ENCODE measurements at places on chromosomes 6 and 20.

GRCh38 chr6:88655586-88655985 is 307.8 kb downstream of the RNGTT start:
- no peak for DNase-seq

GRCh38 chr6:133891927-133892812 is 3.3 kb downstream of the TCF21 start:
- no peak for DNase-seq

- no peak for DNase-seq
Measured at GRCh38 chr6:112116221-112116620, 28.8 kb downstream of the FAM229B start.

DNA sequence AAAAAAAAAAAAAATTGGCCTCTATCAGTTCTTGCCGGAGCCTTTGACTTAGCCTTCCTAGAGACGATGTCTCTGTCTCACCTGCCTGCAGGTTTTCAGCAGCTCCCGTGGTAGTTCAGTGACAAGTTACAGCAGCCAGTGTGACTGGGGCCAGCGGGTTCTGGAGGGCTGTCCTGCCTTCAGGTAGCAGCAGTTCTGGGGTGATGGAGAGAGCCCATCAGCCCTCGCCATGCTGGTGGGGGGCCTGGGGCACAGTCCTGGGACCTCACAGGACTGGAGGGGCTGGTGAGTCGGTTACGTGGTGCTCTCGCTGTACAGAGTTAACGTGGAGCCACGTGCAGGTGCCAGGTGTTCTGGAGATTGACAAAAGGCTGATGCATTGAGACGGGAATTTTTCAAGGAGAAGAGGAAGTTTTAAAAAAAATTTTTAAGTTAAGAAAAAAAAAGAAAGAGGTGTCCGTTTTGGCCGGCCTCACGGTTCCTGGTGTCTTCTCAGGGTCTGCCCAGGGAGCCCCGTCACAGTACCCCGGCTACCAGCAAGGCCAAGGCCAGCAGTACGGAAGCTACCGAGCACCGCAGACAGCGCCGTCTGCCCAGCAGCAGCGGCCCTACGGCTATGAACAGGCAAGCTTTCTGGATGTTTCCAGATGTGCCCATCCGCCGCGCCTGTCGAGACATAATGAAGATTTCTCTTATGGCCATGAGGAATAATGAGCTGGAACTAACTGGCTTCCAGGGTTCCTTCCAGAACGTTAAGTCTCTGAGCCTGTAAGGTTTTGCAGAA is 8.6 kb upstream of the MTG2 start:
- no peak for DNase-seq

DNA sequence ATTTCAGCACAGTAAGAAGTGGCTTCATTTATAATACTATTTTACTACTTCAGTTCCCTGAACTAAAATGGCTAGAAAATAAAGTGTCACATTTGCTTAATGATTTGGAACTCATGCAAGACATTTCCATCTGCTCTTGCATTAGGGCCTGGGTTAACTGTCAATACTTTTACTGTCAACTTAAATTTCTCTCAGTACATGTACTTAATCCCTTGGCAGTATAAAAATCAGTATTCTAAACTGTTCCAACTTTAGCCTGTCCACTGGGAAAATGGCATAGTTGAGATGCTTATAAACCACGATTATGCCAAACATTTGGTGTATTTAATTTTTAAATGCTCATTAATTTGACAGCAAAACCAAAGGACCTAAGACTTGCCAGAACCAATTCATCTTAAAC is 154.5 kb downstream of the ASCC3 start:
- DNase-seq, result no peak

- DNase-seq, result no peak
Measured at GRCh38 chr20:11380283-11380682, 537.4 kb upstream of the BTBD3 start.

GRCh38 chr6:28303570-28303969 is 22.2 kb downstream of the PGBD1 start:
- DNase-seq, result no peak

DNA sequence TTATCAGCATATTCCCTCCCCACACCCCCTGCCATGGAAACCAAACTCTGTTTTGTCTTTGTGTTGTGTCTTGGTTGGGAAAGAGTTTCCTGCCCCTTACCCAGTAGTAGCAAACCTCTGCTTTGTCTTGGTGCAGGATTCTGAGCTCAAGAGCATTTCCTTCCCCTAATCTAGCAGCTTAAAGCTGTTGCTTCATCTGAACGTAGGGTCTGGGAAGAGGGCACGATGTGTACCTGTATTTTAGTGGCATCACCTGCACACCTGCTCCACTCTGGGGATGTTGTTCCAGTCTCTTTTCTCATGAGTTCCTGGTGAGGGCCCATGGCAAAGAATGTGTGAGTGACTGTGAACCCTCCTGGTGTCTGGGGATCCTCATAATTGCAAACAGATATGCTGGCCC is 164.7 kb downstream of the SCP2D1 start:
- no peak for DNase-seq

DNA sequence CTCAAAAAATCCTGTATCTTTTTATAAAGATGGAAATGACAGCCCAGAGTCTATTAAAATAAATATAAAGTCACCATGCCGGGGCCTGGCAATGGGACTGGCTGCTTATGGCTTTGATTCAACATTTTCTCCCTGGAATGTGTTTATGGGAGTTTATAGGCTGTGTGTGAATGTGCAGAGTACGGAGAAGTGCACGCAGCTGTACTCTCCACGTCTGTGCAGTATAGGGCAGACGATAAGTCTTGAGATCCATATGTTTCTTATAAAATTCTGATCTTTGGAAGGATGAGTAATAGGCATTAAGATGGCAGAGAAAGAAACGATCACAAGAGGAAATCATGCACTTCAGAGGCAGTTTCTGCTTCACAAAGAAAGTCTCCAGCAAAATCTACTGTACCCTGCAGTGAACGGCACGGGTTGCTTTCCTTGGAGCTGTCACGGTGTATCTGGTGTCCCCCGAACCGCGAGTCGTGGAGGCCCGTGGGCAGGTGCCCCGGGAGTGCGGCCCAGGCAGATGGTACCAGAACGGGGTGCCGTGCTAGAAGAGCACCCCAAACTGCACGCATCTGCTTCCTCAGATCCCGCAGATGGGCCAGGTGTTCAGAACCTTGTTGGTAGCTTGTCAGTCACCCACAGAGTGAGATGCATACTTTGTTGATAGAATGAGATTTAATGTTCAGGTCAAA is 382.5 kb downstream of the TAF4 start:
- no peak for DNase-seq

DNA sequence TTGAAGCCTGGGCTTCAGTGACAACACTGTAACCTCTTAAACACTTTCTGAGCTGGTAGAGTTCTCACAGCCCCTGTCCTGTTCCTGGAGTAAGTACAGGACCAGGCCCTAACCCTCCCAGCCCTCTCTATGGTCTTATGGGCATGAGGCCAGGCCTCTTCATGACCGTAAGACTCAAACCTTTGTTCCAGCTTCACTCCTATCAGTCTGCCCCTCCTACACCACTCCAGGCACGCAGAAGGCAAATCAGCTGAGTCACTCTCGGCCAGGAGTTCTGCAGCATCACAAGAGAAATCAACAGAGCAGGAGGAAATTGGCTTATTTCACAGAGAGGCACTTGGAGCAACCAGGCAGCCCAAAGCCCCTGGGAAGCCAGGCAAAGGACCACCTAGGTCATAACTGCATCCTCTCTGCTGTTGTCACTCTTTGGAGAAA is 25.3 kb upstream of the CHD6 start:
- DNase-seq, result peak; percentile 14

GRCh38 chr6:151494235-151494935 is 568 bp downstream of the CCDC170 start:
- DNase-seq, result peak; percentile 41

DNA sequence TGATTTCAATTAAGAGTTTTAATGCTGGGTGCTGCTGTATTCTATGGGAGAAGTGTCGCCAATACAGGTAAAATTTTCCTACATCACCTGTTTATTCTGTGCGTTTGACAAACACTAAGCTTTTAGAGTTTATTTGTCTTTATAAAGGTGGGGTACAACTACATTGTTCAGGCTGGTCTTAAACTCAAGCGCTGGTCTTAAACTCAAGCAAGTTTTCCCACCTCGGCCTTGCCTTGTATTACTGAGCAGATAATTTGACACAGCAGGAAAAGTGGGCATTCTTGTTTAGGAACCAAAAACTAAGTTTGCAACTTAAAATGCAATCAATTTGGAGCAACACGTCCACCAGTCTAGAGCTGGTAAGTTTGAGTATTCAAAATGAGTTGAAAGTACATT is 112.9 kb upstream of the BTN3A2 start:
- no peak for DNase-seq

GRCh38 chr20:22450537-22450936 is 133.8 kb downstream of the FOXA2 start:
- no peak for DNase-seq

DNA sequence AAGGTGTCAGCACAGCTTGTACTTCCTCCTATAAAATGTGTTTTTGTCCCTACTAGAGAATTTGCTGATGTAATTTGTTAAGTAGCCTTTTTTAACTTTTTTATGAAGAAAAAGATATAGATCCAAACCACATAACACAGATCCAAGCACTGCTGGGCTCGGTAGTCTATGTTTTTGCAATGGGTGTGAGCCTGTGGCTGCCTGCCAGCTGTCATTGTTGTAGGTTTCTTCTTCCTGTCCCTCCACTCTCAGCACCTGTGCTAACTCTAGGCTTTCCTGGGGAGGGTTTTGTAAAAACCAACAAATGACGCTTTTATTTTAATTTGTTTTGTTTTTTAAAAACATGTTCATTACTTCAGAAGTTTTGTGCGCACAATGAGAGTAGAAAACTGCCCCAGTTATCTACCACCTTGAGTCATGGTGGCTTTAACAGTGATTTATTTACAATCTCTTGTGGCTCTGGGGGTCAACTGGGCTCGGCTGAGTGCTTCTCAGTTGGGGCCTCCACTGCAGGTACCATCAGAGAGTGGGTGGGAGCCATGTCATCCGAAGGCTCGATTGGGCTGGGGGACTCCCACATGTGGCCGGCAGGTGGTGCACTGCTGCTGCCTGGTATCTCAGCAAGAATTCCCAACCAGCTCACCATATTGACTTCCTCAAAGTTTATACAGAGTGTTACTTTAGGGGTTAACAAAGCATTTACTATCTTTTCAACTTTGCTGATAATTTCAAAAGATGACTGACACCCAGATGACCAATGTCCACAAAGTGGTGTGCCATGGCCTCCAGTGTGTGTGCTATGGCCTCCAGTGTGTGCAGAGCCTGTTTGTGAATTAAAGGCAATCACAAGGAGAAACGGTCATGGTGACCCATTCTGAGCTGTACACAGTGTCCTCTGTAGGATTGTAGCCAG is 3.0 kb upstream of the CCR6 start:
- no peak for DNase-seq

- no peak for DNase-seq
Measured at GRCh38 chr6:41356825-41357224, 21.4 kb downstream of the NCR2 start.

DNA sequence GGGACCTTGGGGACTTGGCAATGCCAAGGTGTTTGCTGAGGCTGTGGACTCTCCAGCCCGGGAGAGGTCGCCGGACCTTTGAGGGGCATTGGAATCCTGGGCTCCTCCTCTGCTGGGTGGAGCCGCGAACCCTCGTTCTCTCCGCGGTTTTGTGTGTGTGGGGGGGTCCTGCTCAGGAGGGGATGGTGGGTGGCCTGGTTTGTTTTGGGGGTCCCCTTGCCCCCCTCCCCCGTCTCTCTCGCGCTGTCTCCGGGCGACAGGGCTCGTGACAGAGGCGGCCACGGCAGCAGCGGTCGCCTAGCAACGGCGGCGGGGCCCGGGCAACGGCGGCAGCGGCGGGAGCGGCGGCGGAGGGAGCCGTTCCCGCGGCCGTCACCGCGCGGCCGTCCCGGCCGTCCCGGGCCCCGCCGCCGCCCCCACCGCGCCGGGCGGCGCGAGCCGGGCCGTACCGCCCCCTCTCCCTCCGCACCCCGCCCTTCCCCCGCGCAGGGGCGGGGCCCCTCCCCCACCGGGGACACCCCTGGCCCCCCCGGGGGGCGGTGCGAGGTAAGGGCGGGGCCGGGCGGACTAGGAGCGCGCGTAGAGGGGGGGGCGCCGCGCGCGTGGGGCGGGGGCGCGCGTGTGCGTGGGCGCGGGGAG is 7.8 kb downstream of the SYNGAP1 start:
- DNase-seq, result no peak

DNA sequence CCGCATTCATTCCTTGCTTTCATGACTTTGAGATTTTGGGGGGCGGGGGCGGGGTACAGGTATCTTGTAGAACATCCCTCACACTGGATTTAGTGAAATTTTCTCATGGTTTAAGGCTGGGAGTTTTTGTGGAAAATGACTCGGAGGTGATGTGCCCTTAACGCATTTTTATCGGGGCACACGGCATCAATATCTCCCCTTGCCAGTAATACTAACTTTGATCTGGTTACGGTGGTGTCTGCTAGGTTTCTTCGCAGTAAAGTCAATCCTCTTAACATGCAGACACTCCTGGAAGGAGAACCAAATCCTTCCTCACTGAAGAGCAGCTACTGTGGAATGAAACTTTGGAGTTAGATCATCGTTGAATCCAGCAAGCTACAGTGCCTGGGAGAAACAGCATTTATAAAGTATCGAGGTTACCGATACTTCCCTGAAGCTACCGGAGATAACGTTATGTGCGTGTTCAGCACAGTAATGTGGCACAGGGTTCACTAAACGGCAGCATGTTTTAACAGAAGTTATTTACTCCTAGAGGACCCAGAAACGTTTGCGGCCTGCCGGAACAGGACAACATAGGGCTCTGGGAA is 1.2 kb upstream of the DYNLRB1 start:
- DNase-seq, result no peak

DNA sequence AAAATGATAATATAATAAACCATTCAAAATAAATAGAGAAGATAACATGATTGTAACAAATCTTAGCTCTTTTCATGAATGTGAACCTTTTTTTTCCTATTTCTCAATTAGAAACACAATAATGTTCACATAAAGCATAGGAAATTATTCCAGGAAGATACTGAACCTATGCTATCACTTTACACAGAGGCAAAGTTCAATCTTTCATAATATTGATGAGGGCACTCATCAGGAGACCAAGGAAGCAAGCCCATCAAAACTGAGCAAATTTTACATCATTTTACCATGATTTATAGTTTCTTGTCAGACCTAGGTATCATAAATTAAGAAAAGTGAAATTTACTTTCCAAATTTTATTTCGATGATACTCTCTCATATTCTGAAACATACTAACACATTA is 938.5 kb downstream of the TBC1D32 start:
- no peak for DNase-seq

GRCh38 chr6:150176152-150176551 is 33.3 kb downstream of the PPP1R14C start:
- no peak for DNase-seq

Data from CD14-positive monocyte (primary cell).